ENCODE measurements at places on chromosomes 11 and 22.
A peak's percentile ranks its signal among the peaks of the same experiment; 100 is the strongest.

GRCh38 chr11:104695065-104695463, 203.2 kb downstream of the CASP12 start:
- DNase-seq, result no peak

DNA sequence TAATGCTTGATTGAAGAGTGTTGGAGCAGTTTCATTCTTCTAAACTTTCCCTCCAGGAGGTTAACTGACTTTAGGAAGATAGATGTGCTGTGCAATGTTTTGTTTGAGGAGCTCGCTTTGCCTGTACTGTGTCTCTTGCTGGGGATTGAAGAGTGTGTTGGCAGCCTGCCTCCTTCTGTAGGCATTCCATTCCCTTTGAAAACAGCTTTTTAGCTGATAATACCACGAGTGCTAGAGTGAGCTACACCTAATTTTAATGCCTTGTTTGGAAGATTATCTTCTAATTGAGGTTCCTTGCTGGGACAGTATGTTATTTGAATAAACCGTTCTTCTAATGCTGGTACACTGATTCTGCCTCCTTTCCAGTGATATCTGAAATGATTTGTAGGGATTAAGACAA, 7.2 kb downstream of the DDX10 start:
- no peak for DNase-seq

- no peak for DNase-seq
Observed at GRCh38 chr11:133441964-133442660, 90.2 kb downstream of the OPCML start.

DNA sequence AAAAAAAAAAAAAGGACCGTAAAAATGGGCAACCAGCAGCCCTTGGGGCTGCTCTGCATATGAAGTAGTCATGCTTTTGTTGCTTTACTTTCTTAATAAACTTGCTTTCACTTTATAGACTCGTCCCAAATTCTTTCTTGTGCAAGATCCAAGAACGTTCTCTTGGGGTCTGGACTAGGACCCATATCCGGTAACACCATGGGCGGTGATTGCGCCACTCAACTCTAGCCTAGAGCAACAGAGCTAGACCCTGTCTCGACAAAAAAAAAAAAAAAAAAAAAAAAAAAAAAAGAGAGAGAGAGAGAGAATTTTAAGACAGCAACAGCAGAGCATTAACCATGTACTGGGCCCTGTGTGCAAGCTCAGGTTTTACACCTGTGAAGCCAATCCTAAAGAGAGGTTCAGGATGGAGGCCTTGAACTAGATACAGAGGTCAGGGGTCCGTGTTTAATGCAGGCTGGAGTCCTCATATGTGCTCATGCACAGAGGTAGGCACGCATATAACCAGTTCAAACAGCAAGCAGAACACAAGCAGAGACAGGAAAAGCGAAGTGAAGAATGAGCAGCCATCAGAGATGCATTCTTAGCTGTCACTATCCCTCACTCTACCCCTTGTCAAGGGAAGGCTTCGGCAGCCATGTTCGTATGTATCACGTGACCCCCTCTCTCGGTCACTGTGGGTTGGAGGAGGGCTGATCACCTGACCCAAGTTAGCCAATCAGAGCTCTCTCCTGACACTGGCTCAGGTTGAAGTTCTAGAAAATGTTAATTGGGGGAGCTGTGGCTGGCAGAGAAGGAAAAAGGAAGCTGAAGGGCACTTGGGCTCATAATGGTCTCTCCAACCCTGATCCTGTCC, 16.7 kb upstream of the SYT12 start:
- no peak for DNase-seq

DNA sequence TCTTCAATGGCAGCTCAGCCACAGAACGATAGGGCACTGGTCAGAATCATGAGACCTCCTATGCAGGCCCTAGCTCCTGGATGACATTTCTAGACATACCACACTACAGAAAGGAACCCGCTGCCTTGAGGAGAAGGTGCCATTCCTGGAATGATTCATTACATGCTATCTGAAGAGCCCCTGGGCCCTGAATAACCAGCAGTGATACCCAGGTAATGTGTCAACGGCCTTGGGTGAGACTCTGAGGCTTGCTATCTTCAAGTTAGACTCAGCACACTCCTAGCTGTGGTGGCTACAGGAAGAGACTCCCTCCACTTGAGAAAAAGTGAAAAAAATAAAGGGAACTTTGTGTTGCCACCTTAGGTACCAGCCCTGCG, 161.2 kb upstream of the GRIA4 start:
- DNase-seq, result no peak

- DNase-seq, result no peak
Observed at GRCh38 chr11:115168686-115169085, 335.5 kb downstream of the CADM1 start.

DNA sequence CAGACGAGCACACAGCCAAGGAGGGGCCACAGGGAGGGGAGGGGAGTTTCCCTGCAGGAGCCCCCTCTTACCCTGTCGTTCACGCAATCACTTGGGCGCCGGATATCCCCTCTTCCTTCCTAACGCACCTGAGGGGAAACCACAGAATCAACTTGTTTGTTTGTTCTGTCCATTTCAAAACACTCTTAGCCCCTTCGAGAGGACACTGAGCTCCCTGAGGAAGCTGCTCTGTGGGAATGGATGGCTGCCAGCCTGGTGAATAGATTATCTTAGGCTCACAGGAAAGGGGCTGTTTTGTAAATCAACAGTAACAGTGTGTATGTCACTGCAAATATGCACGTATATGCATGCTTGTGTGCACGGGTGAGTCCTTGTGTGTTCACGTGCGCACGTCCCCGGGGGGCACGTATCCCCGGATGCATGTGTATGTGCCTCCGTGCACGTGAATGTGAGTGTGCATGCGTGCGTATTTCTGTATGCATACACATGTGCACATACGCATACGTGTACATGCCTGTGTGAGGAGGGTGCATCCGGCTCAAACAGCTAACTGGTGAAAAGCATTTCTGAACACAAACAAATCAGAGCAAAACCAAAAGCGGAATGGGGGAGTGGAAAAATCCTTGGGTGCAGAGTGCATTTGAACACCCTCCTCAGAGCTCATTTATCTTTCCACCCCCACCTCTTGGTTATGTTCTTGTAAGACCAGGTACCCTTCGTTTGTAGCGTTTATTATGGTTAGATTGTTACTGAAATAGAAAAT, 7.2 kb downstream of the ARSA start:
- no peak for DNase-seq

- DNase-seq, result no peak
Observed at GRCh38 chr11:282171-282570, 4.0 kb downstream of the NLRP6 start.

- DNase-seq, result peak; percentile 45
Observed at GRCh38 chr22:30887861-30888260, 80.7 kb downstream of the MORC2 start.

GRCh38 chr11:115498354-115498753, 5.9 kb downstream of the CADM1 start:
- no peak for DNase-seq

DNA sequence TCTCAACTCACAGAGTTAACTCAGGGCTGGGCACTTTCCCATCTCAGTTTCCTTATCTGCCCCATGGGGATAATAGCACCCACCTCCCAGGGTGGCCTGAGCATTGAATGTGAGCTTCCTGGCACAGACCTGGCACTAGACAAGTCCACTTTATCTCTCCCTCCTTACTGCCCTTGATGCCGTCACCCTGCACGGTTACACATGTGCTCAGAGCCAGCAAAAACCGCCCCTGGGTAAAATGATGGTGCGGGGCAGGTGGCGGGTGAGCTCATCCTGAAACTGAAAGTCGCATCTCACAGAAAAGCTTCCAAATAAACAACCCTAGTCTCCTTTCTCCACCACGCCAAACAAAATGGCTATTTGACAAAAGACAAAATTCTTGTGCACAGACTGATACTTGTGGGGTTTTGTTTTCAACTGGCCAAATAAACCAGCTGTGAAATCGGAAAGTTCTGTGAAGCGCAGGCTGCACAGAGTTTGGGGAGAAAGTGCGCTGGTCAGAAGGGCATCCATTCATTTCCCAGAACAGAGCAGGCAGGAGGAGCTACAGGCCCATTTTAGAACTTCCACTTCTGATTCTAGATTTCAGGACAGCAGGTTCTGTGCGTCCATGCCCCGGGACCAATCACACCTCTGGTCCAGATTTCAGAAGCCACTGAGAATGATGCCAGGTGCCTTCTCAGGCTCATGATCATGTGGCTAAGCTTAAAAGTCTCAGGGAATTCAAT, 138.1 kb downstream of the SHANK2 start:
- DNase-seq, result no peak

DNA sequence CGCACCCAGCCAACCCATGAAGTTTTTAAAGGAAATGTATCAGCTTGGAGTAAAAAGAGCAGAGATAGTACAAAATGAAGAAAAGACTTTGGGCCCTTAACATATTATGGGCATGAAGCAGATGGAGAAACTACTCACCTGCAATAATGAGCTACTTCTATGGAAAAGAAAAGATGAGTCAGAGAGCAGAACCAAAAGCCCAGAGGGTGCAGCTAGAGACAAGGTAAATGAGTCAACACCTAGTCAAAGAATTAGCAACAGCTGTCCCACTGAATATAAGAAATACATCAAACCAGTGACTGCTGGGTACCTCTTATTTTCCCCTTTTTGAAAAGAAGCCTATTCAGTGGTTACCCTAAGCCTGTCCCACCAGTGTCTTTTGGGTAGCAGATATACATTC, 61.8 kb downstream of the RPL27A start:
- DNase-seq, result no peak

GRCh38 chr11:2166091-2166851, 5.3 kb upstream of the INS start:
- no peak for DNase-seq

- DNase-seq, result peak; percentile 79
Observed at GRCh38 chr11:118435290-118435892, 901 bp upstream of the KMT2A start.

DNA sequence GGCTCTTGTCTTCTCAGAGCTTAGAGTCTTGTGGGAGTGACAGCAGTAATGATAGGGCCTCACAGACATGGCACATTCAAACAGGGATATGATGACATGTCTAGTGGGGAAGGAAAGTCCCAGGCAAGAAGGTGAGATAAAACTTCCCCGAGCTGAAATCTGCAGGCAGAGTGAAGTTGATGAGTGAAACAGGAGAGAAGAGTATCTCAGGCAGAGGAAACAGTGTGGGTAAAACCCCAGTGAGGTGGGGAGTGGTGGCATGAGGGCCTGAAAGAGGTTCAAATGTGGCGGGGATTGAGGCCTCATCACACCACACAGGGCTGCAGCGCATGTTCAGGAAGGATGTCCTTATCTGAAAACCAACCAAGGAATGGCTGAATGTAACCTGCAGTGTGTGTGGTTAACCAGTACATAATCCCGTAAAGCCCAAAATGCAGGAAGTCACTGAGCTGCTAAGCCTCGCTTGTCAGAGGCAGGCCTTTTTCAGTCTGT, 153.8 kb upstream of the E2F8 start:
- no peak for DNase-seq

GRCh38 chr11:10954184-10954583, 96.3 kb upstream of the ZBED5 start:
- no peak for DNase-seq

- no peak for DNase-seq
Observed at GRCh38 chr11:78532991-78533390, 41.7 kb downstream of the NARS2 start.

DNA sequence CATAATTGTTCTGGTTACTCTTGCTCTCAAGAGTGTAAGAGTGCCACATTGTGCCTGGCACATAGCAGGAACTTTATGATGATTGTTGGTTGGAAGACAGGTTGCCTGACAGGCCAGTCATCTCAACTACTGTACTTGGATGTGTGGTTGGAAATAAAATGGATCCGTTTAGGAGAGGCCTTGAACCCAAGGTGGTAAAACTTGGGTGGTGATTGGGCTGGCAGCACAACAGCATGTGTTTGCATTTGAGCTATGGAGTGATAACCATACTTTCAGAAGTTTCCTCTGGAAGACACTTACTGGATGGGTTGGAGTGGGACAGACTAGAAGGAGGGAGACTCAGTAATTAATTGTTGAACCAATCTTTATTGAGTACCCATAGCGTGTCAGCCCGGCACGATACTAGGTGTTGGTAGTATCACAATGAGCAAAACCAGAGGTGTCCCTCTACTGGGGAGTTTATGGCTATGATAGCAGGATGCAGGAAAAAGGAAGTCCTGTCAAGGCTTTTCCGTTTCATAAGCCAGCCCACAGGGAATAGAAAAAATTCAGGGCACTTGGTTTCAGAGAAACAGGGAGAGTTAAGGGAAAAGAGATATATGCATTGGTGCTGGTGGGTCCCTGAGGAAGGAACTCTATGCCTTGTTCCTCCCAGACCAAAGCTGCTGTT, 3.1 kb upstream of the TMEM109 start:
- DNase-seq, result no peak

DNA sequence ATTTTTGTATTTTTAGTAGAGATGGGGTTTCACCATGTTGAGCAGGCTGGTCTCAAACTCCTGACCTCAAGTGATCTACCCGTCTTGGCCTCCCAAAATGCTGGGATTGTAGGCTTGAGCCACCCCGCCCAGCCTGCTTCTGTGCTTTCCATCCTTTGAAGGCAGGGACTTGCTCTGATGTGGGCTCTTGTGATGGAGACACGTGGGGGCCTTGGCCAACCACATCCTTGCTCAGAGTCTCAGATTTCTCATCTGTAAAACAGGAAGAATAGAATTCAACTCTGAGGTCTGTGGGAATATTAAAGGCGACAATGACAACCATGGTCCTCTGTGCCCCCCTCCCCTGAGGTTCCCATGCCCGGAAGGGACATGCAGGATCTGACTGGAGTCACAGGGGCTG, 3.8 kb upstream of the GGA1 start:
- DNase-seq, result no peak

DNA sequence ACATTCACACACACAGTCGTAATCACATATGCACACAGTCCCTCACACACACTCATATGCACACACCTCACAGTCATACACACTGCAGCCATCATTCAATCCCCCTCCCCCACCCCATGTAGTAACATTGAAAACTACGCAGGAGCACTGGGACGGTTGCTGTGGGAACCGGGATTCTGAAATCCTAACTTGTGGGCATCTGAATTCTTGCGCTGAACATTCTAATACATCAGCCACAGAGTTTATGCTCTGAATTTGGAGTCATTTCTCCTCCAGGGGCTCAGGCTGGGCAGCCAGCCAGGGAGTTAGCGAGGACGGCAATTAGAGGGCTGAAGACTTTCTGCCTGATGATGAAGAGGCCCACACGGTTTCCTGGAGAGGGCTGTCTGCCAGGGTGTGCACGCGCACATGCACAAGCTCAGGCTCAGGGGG, 32.7 kb downstream of the CD6 start:
- no peak for DNase-seq

- no peak for DNase-seq
Observed at GRCh38 chr11:33536178-33536577, 164.4 kb downstream of the C11orf91 start.

- DNase-seq, result no peak
Observed at GRCh38 chr11:29282088-29282487, 734.7 kb downstream of the KCNA4 start.

Measured in suprapubic skin (tissue), 4 donors.